ENCODE measurements at places on chromosomes 7 and 10.

DNA sequence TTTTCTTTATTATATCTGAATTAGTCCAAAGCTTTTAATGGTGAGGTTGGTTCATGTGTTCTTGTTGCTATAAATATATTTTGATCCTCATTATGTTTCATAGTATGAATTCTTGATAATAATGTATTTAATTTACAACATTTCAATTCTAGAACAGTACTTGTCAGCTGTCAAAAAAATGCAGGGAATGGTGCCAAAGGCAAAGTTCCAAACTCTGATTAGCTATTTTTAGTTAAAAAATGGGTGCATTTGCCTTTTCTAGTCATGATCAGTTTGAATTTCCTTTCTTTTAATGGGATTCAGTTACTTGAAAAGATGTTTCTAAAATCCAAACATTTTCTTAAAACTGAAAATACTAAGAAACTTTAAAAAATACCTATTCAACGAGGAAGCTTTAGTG, 49.6 kb downstream of the ANKIB1 start:
- no peak for DNase-seq

DNA sequence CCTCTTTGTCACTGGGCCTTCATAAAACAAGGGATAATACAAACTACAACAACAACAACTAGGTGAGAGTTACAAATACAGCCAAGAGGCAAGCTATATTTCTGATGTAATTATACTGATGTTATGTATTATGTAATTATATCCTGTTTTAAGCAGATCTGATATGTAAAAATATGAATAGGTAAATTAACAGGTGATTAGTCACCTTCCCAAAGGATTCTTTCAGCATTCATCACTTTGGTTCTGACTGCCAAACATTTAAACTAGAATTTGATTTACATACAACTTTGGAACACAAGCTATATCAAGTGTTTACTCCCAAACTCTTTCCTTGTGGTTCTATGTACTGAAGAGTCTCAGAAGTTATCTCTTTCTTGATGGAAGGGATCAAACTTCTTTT, 53.7 kb downstream of the BEND7 start:
- DNase-seq: no peak

DNA sequence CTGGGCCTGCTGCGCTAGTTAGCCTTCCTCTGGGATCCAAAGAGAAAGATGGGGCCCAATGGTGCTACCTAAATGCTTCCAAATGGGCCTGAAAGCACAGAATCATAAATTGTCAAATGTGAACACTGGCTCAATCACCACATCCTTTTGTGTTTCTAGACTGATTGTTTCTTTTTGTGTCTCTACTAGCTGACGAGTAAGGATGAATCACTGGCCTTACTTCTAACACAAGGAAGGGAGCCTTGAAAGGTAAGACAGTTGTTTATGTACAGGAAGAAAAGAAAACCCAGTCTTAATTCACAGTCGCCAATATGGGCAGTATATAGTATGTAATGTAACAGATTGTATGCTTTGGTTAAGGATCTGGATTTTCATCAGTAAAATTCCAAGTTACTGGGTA, 89.5 kb downstream of the ZNF92 start:
- no peak for DNase-seq

- no peak for DNase-seq
These were observed 19.7 kb downstream of the SUFU start for GRCh38 chr10:102523250-102524029.

- no peak for DNase-seq
These were observed 7.3 kb downstream of the DMTF1 start for GRCh38 chr7:87159538-87159937.

DNA sequence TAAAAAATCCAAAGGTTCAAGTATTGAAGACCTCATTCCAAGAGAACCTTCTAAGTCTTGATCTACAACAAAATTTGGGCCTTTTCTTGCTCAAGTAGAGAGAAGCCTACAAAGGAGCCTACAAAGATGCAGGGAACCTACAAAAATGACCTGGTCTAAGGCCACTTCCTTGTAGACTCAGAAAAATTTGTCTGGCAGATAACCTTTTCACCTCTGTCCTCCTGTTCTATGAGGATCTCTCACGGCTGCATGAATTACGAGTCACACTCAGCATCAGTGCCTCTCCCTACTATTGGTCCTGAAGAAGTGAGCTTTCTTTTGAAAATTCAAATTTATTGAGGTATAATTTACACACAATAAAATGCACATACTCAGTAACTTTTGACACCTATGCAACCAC, 29.3 kb downstream of the CCNJ start:
- DNase-seq: no peak

- no peak for DNase-seq
These were observed 29.6 kb downstream of the ABCB4 start for GRCh38 chr7:87445897-87446296.

GRCh38 chr7:94823947-94824346, 83.4 kb upstream of the PPP1R9A start:
- DNase-seq: no peak

DNA sequence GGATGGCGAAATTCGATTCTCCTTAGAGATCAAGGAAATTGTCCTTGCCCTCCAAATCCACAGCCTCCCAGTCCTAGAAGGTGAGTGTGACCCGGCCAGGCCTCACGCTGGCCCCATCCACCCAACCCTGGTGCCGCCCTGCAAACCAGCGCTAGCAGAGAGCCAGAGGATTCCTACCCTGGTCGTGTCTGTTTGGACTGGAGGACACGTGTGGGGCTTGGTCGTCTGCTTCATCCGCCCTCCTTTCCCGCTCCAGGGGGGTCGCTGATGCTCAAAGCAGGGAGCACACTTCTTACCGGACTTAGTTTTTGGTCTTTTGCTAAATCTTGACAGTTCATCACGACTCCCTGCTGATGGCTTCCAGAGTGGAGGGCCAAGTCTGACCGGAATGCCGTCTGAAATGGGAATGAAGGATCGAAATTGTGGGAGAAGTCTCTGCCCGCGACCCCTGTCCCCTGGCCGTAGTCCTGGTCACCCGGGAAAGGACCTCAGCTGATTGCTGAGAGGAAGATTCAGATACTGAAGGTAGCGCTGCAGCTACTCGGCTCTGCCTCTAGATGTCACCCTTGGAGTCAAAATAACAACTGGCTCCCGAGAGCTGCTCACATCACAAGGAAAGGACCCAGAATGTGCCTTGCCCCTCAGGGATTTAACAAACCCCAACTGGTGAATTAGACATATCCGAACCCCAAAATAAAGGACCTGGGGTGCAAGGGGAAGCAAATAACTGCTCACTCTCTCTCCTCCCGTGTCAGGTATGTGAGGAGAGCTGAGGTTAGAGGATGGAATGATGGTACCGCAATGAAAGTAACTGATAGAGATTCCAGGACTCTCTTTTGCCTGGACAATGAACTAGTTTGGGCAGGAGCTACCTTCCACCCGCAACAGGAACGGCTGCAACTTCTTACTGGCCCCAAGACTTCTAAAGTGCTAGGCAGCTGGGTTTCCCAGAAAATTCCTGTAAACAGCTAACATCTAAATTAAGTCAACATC, 23.5 kb upstream of the ORC5 start:
- DNase-seq: peak; percentile 60

DNA sequence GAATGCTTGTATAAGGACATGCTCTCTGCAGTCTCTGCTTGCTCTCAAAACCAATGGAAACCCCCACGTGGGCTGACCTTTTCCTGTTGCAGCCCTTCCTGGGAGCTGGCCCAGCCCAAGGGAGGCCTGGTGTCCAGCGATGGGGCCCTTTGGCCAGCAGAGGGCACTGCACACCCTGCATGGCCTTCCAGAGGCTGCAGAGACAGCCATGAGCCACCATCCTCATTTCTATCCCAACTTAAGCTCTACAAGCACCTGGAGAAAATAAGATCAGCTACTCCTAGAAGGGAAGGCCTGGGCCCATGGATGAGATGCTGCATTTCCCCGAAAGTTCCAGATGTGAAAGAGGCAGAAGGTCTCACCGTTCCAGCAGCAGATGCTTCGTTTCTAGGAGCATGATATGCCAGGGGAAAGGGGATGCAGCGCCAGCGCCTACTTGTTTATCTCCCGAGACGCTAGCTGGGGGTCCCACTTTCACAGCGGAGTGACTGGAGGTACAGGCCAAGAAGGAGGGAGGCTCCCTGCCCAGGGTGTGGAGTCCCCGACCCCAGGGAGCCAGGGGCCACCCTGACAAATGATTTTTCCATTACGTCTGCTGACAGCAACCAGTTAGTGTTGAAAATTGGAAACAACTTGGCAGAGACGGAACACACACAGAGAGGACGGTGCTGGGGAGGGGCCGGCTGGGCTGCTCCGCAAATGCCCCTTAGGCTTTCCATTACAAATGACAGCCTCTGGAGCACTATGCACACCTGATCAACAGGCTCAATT, 106.4 kb downstream of the ZRANB1 start:
- DNase-seq: peak; percentile 69
